ENCODE measurements at places on chromosomes 5 and 9.

DNA sequence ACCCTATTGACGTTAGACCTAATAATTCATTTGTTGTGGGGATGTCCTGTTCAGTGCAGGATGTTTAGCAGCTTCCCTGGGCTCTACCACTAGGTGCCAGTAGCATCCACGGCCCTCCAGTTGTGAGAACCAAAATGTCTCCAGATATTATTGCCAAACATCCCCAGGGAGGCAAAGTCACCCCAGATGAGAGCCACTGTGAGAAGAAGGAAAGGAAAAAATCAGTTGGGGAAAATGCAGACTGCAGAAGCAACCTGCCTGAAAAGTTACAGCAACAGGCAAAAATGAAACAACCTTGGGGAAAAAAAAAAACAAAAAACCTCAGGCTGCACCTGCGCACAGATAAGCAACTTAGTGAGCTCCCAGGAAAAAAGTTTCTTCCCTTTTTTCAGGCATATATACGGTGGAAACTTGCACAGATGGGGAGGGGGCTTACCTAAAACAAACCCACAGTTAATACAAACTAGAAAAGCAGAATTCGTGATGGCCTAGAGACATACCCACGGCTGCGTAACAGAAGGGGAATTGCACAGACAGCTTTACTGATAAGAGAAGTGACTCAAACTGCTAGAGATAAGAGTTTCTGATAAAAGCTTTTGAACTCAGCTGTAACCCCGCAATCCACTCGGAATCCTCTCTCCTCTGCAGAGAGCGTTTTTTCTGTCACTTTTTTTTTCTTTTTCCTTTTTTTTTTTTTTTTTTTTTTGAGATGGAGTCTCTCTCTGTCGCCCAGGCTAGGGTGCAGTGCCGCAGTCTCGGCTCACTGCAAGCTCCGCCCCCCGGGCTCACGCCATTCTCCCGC lies 29.8 kb upstream of the FBP1 start:
- DNase-seq = peak; percentile 72

GRCh38 chr5:151902215-151902614 lies 22.4 kb downstream of the GLRA1 start:
- DNase-seq = no peak

- DNase-seq = no peak
These were observed 16.2 kb downstream of the REXO4 start for GRCh38 chr9:133401588-133401987.

- DNase-seq = no peak
These were observed 666.4 kb upstream of the ZNF608 start for GRCh38 chr5:125412561-125413495.

- DNase-seq = no peak
These were observed 45.4 kb downstream of the SHB start for GRCh38 chr9:38023661-38024035.

DNA sequence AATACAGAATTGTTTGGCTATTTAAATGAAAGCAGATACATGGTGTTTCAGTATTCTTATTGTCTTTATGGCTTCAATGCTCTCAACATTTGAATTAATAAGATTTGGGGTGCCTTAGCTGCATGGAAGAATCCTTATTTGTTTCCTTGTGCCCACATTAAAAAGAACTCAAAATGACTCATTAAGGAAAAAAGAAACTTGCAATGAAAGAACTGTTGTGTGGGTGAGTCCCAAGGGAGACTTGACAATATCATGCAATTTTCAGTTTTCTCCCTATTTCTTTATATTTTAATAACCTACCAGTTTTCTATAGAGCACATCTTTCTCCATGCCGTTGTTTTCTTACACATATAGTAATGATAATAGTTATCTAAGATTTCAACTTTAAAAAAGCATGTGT lies 404.0 kb downstream of the PDE4D start:
- DNase-seq = no peak

DNA sequence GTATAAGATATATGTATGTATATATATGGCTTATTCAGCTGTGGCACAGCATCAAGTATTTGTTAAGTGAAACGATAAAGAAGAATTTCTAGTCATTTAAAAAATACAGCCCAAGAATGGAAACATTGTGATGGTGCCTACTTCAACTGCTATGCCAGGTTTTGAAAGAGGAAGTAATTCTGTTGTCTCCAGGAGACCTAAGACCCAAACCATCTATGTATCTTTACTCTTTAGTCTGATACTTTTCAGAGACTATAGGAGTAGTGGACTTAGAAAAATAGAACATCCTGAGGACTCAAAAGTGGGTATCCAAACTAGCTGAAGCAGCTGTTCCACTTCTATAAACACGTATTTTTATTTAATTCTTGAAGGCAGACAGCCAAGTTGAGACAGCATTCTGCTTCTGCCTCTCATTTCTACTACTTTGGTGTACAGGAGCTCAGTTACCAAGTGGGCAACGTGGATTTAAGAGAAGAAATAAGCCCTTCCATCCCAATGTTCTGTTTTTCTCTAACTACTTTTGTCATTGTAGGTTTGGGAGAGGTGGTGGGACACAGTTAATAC lies 110.7 kb downstream of the RPS23 start:
- no peak for DNase-seq

GRCh38 chr9:90827181-90827871 lies 25.7 kb downstream of the SYK start:
- DNase-seq = peak; percentile 35

- DNase-seq = no peak
These were observed 79.0 kb upstream of the PTCH1 start for GRCh38 chr9:95595721-95596295.

GRCh38 chr5:65104831-65105230 lies 336.1 kb downstream of the CWC27 start:
- DNase-seq = no peak

DNA sequence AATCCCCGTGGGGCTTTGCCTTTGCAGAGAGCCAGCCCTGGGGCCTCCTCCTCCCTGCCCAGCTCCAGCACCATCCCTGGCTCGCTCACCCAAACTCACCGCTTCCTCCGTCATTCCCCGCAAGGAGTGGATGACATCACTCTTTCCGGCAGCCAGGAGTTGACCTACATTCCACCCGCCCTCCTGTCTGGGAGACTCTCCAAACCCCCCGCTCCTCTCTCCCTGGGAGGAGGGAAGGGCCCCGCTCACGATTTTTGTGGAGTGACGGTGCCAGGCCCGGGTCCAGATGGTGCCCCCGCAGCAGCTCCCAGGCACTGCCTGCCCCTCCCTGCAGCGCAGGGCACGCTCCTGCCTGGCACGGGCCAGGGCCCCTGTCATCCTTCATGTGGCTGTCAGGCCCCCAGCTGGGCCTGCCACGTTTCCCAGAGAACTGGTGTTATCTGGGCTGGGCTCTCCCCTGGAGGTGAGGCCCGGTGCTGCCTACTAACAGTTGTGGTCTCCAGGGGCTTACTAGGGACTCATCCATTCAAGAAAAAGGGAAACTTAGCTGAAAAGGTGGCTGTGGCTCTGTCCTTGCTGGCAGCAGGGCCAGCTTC lies 52.3 kb downstream of the NTNG2 start:
- no peak for DNase-seq

GRCh38 chr5:158820891-158821290 lies 278.8 kb downstream of the EBF1 start:
- DNase-seq = no peak

- DNase-seq = no peak
These were observed 111.3 kb downstream of the OLFM1 start for GRCh38 chr9:135198586-135199285.

GRCh38 chr5:62477801-62478200 lies 65.2 kb downstream of the IPO11 start:
- DNase-seq = no peak

DNA sequence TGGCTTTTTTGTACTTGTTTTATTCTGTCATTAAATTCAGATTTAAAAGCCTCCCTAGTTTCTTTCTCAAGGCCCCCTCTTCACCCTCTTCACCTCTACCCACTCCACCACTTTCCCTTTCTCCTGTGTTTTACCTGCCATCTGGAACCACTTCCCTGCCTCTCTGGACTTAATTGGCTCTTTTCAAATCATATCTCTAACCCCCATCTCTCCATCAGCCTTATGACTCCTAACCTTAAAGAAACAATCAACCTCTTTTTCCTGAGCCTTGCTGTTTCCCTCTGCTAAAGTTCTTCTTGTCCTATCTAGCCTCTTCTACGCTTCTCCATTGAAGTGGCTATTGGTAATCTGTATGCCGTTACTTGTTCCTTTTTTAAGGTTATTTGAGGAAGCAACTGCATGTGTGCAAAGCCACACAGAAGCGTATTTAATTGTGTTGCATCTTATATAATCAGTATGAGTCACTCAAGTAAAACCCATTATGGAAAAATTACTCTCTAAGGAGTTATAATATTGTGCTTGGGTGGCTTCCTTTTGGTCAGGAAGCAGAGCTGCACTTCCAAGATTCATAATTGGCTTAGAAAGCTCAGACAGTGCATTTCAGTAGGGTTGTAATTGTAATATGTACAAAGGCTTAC lies 653.6 kb upstream of the ITGA1 start:
- no peak for DNase-seq

GRCh38 chr5:151448038-151448985 lies 909 bp downstream of the SLC36A1 start:
- no peak for DNase-seq

DNA sequence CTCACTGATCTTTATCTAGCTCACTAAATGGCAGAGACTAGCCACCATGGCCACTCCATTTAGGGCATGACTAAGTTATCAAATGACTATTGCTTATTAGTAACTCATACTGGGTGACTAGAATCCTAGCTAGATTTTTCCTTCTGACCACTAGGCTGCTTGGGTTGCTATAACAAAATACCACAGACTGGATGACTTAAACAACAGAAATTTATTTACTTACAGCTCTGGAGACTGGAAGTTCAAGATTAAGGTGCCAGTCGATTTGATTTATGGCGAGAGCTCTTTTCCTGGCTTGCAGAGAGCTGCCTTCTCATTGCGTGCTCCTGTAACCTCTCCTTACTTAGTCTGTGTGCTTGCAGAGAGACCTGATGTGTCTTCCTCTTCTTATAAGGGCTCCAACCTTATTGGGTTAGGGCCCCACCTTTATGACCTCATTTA lies 55.0 kb upstream of the APC start:
- DNase-seq = no peak

Data from activated CD8-positive, alpha-beta memory T cell treated with anti-CD3 and anti-CD28 coated beads for 24 hours (primary cell).